Fibroblast of mammary gland (primary cell): ENCODE measurements at places on chromosomes 5 and 9.

DNA sequence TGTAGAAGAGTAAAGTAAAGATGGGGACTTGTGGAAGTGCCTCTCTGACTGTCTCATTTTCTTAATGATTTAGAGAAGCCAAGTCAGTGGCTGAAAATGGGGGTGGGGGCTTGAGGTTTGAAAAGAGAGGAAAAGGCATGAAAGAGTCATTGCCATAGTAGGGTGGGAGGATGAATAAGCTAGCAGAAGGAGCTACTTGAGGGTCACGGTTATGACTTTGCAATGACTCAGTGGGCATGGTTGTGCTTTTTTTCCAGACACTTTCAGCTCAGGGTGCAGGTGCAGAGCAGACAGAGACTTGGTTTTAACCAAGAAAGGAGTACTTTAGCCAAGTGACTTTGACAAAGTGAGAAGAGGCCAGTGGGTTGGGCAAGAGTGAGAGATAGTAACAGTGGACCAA lies 117.8 kb downstream of the PTTG1 start:
- no peak for DNase-seq

DNA sequence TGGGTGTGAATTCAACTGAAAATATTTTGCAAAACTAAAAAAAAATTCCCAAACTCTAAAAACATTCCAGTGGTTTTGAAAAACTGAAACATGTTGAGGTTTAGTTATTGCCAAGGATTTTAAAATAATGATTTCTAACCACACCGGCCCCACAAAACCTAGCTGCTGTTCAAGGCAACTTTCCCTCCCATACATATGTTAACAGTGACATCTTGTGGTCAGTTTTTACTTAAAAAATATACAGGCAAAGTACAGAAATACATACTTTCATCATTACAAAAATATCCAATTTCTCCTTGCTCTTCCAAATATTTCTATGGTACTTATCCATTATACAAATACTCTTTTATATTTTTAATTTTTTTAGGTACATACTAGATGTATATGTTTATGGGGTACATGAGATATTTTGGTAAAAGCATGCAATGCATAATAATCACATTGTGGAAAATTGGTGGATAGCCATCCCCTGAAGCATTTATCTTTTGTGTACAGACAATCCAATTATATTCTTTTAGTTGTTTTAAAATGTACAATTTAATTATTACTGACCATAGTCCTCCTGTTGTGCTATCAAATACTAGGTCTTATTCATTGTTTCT lies 34.4 kb upstream of the MRPS30 start:
- peak; percentile 81 for DNase-seq

- no peak for DNase-seq
Measured at GRCh38 chr9:88308831-88309560, 79.2 kb upstream of the SPIN1 start.

- no peak for DNase-seq
Measured at GRCh38 chr9:15357050-15357653, 50.1 kb upstream of the TTC39B start.
